ENCODE measurements at places on chromosomes 5 and 9. TPM values are rescaled to one million over a fixed set of nuclear protein-coding genes. Genes with fewer than 3 reads are reported as not detected.

DNA sequence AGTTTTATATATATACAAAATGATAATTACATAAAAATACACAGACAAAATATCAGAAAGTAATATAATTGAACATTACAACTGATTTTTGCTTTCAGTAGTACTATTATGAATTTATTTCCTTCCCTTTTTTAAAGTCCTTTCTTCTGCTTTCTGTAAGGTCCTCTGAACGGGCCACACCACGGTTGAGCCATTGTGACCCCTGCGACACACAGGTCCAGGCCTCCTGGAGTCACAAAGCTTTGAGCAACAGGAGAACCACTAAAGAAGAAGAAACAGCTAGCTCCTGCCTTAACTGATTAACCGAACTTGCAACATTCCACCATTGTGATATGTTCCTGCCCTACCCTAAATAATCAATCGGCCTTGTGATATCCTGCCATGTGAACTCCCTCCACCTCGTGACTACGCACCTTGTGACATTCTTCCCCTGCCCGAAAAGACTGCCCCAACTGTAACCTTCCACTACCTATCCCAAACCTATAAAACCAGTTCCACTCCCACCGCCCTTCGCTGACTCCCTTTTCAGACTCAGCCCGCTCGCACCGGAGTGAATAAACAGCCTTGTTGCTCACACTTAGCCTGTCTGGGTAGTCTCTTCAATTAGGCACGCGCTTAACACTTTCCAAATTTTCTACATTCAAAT, 375.0 kb upstream of the RFX3 start:
- H3K27me3 ChIP-seq = no peaks in the 10 kb centered on the region
- H3K27ac ChIP-seq = no peak overlapping the region
- no peak overlapping the region for H3K4me3 ChIP-seq
- H3K36me3 ChIP-seq = no peaks in the 10 kb centered on the region
- no peak for DNase-seq
- no peaks in the 10 kb centered on the region for H3K4me1 ChIP-seq

GRCh38 chr9:98867429-98868168, 60.1 kb downstream of the GALNT12 start:
- no peak overlapping the region for H3K4me3 ChIP-seq
- peak; percentile 76 for DNase-seq
- H3K27me3 ChIP-seq = no peaks in the 10 kb centered on the region

DNA sequence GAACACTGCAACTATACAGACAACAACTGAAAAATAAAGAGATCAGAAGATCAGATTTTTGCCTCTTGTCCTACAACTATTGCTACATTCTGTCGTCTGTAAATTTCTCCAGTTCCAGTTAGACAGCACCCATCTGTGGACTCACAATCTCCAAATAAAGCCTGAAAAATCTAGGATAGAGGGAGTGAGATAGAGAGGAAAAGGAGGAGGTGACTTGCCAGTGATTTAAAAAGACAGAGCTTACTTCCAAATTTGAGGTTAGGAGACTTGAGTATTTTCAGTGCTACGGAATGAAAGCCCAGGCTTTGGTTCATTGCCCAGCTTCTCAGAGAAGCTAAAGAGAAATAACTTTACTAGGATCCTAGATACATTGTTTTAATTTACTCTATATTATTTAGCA, 63.6 kb downstream of the PTCD2 start:
- no peaks in the 10 kb centered on the region for H3K27me3 ChIP-seq
- H3K27ac ChIP-seq = no peak overlapping the region

- H3K4me1 ChIP-seq = peaks cover 15% of the 10 kb centered on the region
- H3K36me3 ChIP-seq = no peaks in the 10 kb centered on the region
- H3K27me3 ChIP-seq = no peaks in the 10 kb centered on the region
- no peak overlapping the region for H3K27ac ChIP-seq
- no peak for DNase-seq
Observed at GRCh38 chr5:139708877-139709581, 60.9 kb downstream of the CXXC5 start.

- DNase-seq = no peak
- no peaks in the 10 kb centered on the region for H3K36me3 ChIP-seq
- no peak overlapping the region for H3K27ac ChIP-seq
- no peak overlapping the region for H3K4me3 ChIP-seq
- no peaks in the 10 kb centered on the region for H3K27me3 ChIP-seq
- no peaks in the 10 kb centered on the region for H3K4me1 ChIP-seq
Observed at GRCh38 chr5:107794741-107795140, 124.0 kb upstream of the EFNA5 start.

GRCh38 chr9:91898451-91899218, 51.4 kb downstream of the ROR2 start:
- no peak overlapping the region for H3K4me3 ChIP-seq
- no peak for DNase-seq
- H3K27ac ChIP-seq = no peak overlapping the region

GRCh38 chr9:35603506-35603985, 1.5 kb upstream of the TESK1 start:
- peak; percentile 65 for DNase-seq
- H3K36me3 ChIP-seq = no peaks in the 10 kb centered on the region
- H3K4me3 ChIP-seq = peak overlapping the region; percentile 45
- H3K27ac ChIP-seq = no peak overlapping the region

GRCh38 chr5:13859270-13860065, 85.0 kb downstream of the DNAH5 start:
- no peak for DNase-seq
- H3K36me3 ChIP-seq = no peaks in the 10 kb centered on the region
- H3K4me1 ChIP-seq = no peaks in the 10 kb centered on the region
- no peaks in the 10 kb centered on the region for H3K27me3 ChIP-seq

DNA sequence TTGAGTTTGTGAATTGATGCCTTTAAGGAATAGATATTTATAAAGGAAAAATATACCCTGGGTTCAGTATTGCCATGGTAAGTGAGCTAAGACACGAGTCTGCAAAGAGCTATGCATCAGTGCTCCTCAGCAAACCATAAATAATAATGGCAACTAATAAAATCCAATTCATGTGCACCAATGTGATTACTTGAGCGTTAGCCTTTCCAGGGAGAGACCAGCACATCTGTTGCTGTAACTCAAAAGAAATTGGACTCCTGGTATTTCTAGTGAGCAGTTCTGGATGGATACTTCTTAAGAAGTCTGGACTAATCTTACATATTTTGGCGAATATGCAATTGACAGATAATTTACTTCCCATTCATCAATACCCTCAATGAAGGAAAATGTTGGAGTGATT, 373.3 kb downstream of the ARHGEF28 start:
- H3K4me3 ChIP-seq = no peak overlapping the region
- no peak overlapping the region for H3K27ac ChIP-seq
- H3K27me3 ChIP-seq = no peaks in the 10 kb centered on the region
- no peak for DNase-seq
- H3K36me3 ChIP-seq = no peaks in the 10 kb centered on the region

DNA sequence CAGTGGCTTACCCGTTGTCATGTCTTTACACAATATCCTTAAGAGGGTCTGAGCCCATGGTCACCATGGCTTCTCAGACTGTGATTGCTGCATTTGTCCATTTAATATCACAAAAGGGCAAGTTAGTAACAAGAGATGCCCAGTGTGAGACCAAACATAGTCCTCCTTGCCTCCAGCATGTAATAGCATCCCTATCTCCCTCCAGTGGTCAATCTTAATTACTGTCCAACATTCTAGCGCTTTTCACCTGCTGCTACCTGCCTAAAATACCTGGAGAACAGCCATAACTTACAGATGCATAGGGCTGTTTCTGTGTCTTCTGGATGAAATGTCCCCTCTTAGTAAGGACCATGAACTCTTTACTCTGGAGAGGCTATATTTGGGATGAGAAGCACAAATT, 267.2 kb upstream of the DAB2 start:
- no peaks in the 10 kb centered on the region for H3K27me3 ChIP-seq
- no peaks in the 10 kb centered on the region for H3K36me3 ChIP-seq
- H3K4me3 ChIP-seq = no peak overlapping the region
- H3K27ac ChIP-seq = no peak overlapping the region
- no peaks in the 10 kb centered on the region for H3K4me1 ChIP-seq

DNA sequence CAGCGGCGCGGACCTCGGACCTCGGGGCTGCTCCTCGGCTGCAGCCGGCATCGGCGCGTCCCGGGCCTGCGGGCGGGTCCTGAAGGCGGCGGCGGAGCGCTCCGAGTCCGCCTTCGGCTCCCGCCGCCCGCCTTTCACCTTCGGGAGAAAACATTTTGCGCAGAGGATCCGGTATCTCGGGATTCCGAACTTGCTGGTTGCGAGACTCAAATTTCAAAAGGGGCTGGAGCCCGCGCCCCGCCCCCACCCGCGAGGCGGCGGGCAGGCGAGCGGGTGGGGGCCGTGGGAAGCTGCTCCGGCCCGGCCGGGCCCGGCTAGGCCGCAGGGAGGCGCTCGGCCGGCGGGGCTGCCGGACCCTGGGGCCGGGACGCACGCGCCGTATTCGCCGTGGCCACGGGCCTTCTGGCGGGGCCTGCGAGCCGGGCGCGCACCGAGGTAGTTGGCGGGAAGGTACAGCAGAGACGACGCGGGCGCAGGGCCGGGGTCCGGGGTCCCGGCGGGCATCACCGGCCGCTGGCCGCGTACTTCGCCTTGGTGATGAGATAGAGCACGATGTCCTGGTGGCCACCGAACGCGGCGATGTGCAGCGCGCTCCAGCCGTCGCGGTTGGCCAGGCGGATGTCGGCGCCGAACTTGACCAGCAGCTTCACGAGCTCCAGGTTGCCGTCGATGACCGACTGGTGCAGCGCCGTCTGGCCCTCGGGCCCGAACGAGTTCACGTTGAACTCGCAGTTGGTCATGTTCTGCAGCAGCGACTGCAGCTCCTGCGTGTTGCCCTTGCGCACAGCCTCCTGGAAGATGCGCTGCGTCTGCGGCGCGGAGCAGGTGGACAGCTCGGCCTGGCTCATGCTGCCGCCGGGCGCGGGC, 757 bp downstream of the NRARP start:
- H3K4me3 ChIP-seq = peak overlapping the region; percentile 37
- H3K27me3 ChIP-seq = peaks cover 11% of the 10 kb centered on the region
- H3K27ac ChIP-seq = no peak overlapping the region
- H3K4me1 ChIP-seq = peaks cover 17% of the 10 kb centered on the region

DNA sequence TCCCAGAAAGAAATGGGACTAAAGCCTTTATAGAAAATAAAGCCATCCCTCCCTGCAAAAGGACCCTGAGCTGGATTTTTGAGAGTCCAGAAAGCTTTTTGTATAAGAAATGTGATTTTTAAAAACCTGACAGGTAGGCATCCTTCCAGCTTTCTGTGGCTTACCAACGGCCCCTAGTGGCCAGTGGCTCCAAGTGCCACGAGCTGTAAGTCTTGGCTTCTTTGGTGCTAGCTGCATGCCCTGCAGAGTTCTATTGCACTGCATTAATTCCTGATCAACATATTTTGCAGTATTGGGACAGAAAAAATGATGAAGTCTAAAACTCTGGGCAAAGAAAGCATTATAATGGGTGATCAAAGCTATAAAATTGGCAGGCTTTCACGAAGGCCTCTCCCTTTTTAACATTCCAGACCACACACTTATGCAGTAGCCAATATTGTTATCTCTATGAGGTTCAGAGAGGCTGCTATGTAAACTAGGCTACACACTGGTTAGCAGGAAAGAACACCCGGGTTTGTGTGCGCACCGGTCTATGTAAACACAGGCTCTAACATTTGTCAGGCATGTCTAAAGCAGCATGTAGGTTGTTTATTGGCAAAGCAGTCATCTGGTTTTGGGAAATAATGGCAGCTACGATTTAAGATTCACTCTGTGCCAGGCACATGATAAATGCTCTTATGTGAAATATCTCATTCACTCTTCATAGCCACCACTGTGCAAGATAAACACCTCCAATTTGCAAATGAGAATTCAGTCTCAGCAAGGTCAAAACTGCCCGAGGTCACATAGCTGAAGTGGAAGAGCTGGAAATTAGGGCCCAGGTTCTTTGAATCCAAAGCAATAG, 55.2 kb downstream of the NMUR2 start:
- H3K27ac ChIP-seq = no peak overlapping the region
- H3K27me3 ChIP-seq = no peaks in the 10 kb centered on the region

HCN1 gene
- 0.05 TPM for total RNA-seq

SLC46A2 gene
- not detected for total RNA-seq

DIPK1B gene
- 23.4 TPM for total RNA-seq

RASEF gene
- 1.3 TPM for total RNA-seq

SPINK6 gene
- not detected for total RNA-seq

Measured in ovary (tissue), 10 donors.